Motor neuron (in vitro differentiated cells): ENCODE measurements at places on chromosomes 3 and 15. TPM values are rescaled to one million over a fixed set of nuclear protein-coding genes. Genes with fewer than 3 reads are reported as not detected.

Gene GOLGA6B
- total RNA-seq = 1.3 and 1.4 TPM in 2 replicates

Gene GOLGA8G
- total RNA-seq = 0.13 and 1.7 TPM in 2 replicates

Gene MESP2
- total RNA-seq = not detected in 2 replicates

Gene MINDY2
- total RNA-seq = 10.7 and 11.0 TPM in 2 replicates

Gene ICE2
- total RNA-seq = 31.0 and 33.8 TPM in 2 replicates

Gene SLC28A2
- 0.04 and 0.18 TPM in 2 replicates for total RNA-seq

Gene ZNF80
- 0.13 TPM in 1 of 2 replicates, not detected in the other for total RNA-seq

Gene GOLGA8T
- total RNA-seq = 0.49 TPM in 1 of 2 replicates, not detected in the other

Gene PLCB2
- total RNA-seq = 1.1 and 2.0 TPM in 2 replicates

Gene CADPS
- total RNA-seq = 14.7 and 60.9 TPM in 2 replicates

Gene LRTM1
- 0.32 and 0.67 TPM in 2 replicates for total RNA-seq

Gene CXCR6
- 0.64 and 1.2 TPM in 2 replicates for total RNA-seq

Gene TGFBR2
- total RNA-seq = 6.1 and 11.3 TPM in 2 replicates

Gene OR5K4
- total RNA-seq = not detected in 2 replicates

Gene TF
- total RNA-seq = 1.8 and 5.5 TPM in 2 replicates

Gene CPLX3
- 0.58 and 1.2 TPM in 2 replicates for total RNA-seq

Gene LRRN1
- 47.2 and 52.5 TPM in 2 replicates for total RNA-seq

Gene PCLAF
- total RNA-seq = 70.6 and 101 TPM in 2 replicates

Gene CD200
- 54.9 and 55.6 TPM in 2 replicates for total RNA-seq

Gene CEP152
- 20.0 and 30.2 TPM in 2 replicates for total RNA-seq

Gene SLC22A13
- 1.0 and 1.1 TPM in 2 replicates for total RNA-seq

Gene C3orf20
- 0.18 and 0.29 TPM in 2 replicates for total RNA-seq

Gene GLDN
- total RNA-seq = 0.94 and 1.2 TPM in 2 replicates

Gene IFRD2
- total RNA-seq = 18.2 and 22.4 TPM in 2 replicates

Gene NTRK3
- 15.0 and 19.5 TPM in 2 replicates for total RNA-seq

Gene ATP8B4
- total RNA-seq = 0.22 and 0.44 TPM in 2 replicates

Gene RAB27A
- total RNA-seq = 2.4 and 2.8 TPM in 2 replicates
